ENCODE measurements at places on chromosomes 13 and 19.

- DNase-seq: no peak
These were observed 134.4 kb downstream of the DNAJC15 start for GRCh38 chr13:43157796-43158195.

- no peak for DNase-seq
These were observed 6.0 kb downstream of the PROZ start for GRCh38 chr13:113164492-113164891.

DNA sequence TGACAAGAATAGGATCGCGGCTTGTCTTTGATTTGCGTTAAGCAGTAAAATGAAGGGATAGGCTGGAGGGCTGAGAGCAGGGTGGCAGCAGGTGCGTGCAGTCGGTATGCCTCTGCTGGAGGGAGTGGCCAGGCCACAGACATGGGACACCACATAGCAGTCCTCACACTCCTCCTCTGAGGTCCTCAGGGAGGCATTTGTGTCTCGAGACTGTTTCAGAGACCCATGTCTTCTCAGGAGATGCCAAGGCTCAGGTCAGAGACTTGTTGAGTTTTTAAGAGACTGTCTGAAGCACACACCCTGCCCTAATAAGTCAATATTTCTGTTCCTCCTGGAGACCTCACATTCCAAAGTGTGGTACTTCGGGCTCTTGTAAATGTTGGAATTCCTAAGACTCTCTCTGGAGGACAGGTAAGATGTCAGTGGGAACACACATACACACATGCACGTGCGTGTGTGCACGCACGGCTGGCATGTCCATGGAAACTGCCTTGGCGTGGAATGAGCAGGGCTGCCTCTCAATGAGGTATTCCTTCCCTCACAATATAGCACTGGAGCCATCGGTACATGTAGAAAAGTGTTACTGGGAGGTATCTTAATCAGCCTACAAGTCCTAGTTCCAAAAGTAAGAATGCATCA lies 46.4 kb downstream of the COL4A2 start:
- no peak for DNase-seq

GRCh38 chr13:64332048-64332447 lies 2898.1 kb downstream of the PCDH9 start:
- no peak for DNase-seq

DNA sequence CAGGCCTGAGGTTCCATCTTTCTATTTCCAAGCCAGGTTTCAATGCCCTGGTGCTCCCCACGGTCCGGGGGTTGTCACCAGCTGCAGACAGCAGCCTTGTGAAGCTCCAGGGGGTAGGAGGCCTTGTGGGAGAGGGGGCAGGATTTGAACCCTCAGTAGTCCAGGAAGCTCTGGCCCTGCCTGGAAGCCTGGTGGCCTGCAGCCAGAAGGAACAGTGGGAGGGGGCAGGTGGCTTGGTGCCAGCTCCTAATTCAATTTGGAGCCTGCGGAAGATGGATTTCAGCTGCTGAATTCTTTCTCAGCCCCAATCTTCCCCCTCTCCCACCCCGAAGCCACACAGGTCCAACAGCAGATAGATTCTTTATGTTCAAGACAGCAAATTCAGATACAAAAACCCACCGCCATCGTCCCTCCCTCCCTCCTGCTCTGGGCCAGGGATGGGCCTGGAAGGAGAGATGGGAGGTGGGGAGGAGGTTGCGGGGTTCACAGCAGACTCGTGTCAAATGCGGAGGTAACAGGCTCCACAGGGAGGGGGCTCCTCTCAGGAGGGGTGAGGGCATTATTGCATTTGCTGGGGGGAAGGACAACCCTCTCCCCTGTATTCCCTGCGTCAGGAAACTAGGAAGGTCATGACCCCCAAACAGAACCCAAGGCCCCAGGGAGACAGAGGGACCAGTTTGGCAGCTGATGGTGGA lies 2.4 kb upstream of the PTGER1 start:
- no peak for DNase-seq

GRCh38 chr13:34307607-34308006 lies 489.7 kb downstream of the RFC3 start:
- no peak for DNase-seq

DNA sequence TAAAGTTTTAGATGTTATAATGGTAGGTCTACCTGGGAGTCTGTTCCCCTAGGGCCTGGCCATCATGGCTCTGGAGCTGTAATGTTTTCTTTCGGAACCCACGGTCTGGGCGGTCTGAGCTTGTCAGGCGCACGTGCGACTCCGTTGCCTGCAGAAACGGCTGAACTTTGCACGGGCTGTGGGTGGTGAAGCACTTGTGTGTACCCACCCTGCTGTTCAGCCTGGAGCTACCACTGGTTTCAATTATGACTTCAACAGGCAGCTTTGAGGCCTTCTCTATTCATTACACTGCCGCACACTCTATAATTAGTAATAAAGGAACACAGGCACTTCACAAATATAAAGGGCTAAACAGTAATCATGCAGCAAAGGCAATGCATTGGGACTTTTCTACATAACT lies 6.0 kb downstream of the PCDH8 start:
- no peak for DNase-seq

- no peak for DNase-seq
These were observed 118.3 kb downstream of the DNAJC15 start for GRCh38 chr13:43141685-43142084.

- DNase-seq: no peak
These were observed 22.2 kb upstream of the ZNF100 start for GRCh38 chr19:21789466-21790085.

DNA sequence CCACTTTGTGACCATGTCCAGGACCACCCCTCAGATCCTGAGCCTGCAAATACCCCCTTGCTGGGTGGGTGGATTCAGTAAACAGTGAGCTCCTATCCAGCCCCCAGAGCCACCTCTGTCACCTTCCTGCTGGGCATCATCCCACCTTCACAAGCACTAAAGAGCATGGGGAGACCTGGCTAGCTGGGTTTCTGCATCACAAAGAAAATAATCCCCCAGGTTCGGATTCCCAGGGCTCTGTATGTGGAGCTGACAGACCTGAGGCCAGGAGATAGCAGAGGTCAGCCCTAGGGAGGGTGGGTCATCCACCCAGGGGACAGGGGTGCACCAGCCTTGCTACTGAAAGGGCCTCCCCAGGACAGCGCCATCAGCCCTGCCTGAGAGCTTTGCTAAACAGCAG lies 7.7 kb upstream of the CEACAM7 start:
- no peak for DNase-seq

GRCh38 chr13:73542446-73542845 lies 483.6 kb downstream of the KLF5 start:
- DNase-seq: no peak

DNA sequence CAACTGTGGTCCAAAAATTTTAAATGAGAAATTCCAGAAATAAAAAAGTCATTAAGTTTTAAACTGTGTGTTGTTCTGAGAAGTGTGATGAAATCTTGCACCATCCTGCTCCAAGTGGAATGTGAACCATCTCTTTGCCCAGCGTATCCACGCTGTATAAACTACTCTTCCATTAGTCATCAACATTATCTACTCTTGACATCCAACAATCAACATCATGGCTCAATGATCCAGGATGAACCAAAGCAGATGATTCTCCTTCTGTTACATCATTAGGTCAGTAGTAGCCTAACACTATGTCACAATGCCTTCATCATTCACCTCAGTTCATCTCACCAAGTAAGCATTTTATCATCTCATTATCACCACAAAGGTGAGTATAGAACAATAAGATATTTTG lies 55.3 kb downstream of the SUCLA2 start:
- no peak for DNase-seq

- DNase-seq: no peak
These were observed 50.6 kb upstream of the USPL1 start for GRCh38 chr13:30567072-30567471.

DNA sequence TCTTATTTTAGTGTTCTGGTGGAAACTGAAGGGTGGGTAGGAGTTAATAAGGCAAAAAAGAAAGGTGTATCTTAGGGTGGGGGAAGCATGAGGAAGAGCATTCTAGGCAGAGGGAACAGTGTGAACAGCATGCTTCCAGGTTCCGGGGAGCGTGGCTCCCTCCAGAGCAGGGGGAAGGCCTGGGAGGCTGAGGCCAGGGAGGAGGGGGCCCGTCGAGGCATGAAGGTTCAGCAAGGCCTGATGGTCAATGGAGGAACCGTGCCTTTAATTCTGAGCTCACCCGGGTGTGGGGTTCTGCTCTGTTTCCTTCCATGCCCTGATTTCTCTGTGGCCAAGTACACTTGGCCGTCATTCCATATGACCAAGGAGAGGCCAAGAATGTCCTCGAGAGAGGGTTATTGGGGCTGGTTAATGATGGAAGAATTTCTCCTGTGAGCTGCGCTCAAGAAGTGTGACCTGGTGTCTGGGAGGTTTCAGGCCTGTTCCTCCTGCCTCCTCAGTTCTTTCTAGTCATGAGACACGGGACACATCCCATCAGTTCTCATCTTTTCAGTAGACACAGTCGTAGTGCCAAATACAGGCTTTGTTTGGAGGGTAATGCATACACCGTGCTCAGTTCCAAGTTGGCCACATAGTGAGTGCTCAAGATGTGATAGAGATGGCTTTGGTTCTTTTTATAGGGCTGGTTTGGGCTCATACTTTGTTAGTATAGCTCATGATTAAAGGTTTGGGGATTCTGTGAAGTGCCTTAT lies 73.6 kb downstream of the SIPA1L3 start:
- DNase-seq: no peak
